ENCODE measurements at places on chromosomes 6 and 20. TPM values are rescaled to one million over a fixed set of nuclear protein-coding genes. Genes with fewer than 3 reads are reported as not detected.

The PDYN gene
- not detected for total RNA-seq

The PLN gene
- total RNA-seq, result not detected

The CUTA gene
- 61.8 TPM for total RNA-seq

The NOTCH4 gene
- 53.6 TPM for total RNA-seq

The SESN1 gene
- total RNA-seq, result 38.5 TPM

The KCNK17 gene
- not detected for total RNA-seq

The PAX1 gene
- total RNA-seq, result not detected

The ABHD16B gene
- total RNA-seq, result not detected

The SLC12A5 gene
- total RNA-seq, result 1.6 TPM

The CST7 gene
- not detected for total RNA-seq

The APOM gene
- total RNA-seq, result 0.65 TPM

The RCAN2 gene
- 1.5 TPM for total RNA-seq

The PRDM13 gene
- not detected for total RNA-seq

Measured in vein endothelial cell (primary cell).